H9 (cell line): ENCODE measurements at places on chromosomes 12 and 14. TPM values are rescaled to one million over a fixed set of nuclear protein-coding genes. Genes with fewer than 3 reads are reported as not detected.
A peak's percentile ranks its signal among the peaks of the same experiment; 100 is the strongest.

DNA sequence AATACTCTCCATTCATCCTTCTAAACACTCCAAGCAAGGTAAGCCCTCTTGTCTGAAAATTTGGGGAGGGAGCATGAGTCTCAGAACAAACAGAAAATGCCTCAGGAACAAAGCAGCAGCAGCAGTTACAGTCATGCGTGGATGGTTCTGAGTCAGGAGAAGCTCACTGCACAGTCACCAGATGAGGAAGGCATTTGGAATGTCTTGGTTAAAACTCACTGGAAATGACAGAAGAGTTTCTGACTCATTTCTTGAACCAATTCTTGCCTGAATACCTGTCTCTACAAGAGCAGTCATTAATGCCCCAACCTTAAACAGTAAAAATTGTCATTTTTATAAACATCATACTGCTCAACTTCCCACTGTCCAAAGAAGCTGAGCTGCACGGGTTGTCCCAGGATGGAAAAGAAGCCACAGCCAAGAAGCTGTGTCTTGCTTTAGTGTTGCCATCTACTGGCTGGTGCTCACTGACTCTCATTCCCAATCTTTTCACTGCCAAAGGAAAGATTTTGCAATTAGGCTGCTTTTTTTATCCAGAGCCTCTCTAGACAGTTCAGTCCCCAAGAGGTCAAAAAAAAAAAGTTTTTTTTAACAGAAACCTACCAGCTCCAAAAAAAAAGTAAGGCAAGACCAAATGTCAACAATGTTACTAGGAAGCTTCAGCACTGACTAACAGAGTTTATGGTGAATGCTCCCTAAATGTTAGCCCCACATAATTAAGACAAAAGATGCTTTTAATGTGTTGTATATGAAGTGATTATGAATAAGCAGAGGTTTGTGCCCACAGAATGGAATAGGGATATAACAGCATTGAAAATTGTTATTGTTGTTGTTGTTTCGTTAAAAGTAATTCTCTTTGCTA lies 40.4 kb downstream of the KICS2 start:
- no peaks in the 10 kb centered on the region for H3K27me3 ChIP-seq
- H3K4me1 ChIP-seq = no peaks in the 10 kb centered on the region
- no peaks in the 10 kb centered on the region for H3K36me3 ChIP-seq
- peak; percentile 45 for DNase-seq
- H3K4me3 ChIP-seq = no peak overlapping the region
- no peak overlapping the region for H3K27ac ChIP-seq

GRCh38 chr12:83390186-83390585 lies 703.5 kb downstream of the TMTC2 start:
- no peaks in the 10 kb centered on the region for H3K36me3 ChIP-seq
- no peak overlapping the region for H3K27ac ChIP-seq
- H3K4me1 ChIP-seq = no peaks in the 10 kb centered on the region

DNA sequence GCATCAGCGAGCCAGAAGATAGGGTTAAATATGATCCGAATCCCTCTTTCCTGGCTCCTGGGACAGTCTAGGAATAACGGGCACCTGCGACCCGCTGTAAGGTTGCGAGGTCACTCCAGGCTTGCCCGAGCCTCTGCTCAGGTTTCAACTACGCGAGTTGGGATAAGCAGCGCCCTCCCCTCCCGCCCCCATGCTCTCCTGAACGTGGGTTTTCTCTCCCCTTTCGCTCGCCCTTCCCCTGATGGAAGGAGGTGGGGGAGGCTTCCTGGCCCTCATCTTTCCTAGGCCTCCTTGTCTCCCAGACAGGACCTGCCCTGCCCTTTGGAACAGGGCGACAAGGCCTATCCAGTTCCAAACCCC lies 753 bp upstream of the ATP5MC2 start:
- H3K4me1 ChIP-seq = peaks cover 7% of the 10 kb centered on the region
- H3K27me3 ChIP-seq = no peaks in the 10 kb centered on the region
- peaks cover 30% of the 10 kb centered on the region for H3K36me3 ChIP-seq
- peak overlapping the region; percentile 90 for H3K4me3 ChIP-seq
- H3K27ac ChIP-seq = peak overlapping the region; percentile 12
- DNase-seq = peak; percentile 82

DNA sequence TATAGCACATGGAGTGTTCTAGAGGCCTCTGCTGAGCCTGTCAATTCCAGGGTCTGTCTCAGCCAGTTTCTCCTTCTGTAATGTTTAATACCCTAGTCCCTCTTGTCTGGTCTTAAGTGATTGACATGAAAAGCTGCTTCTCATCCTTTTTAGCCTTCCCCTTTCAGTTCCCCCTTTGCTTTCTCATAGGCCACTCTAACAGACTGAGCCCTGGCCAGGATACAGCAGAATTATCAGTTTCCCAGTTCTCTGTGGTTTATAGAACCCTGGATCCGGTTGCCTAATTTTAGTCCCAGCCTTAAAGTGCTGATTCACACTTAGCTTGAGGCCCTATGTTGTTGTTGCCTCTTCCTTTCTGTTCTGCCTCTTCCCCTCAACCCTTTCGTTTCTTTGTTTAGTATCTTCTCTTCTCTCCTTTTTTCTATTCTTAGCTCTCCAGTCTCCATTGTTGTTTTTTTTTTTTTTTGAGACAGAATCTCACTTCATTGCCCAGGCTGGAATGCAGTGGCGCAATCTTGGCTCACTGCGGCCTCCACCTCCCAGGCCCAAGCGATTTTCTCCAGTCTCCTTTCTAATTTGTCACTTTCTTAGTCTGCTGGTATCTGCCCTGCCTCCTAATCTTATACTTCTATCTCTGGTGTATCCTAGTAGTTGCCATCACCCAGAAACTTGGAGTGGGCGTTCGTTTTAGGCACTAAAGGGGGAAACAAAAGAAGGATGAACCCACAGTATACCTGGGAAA lies 2.9 kb upstream of the BIN2 start:
- no peaks in the 10 kb centered on the region for H3K27me3 ChIP-seq
- no peaks in the 10 kb centered on the region for H3K4me1 ChIP-seq
- H3K36me3 ChIP-seq = no peaks in the 10 kb centered on the region
- DNase-seq = no peak
- H3K27ac ChIP-seq = no peak overlapping the region

GRCh38 chr12:70698345-70698744 lies 61.1 kb upstream of the PTPRB start:
- H3K4me1 ChIP-seq = no peaks in the 10 kb centered on the region
- DNase-seq = no peak

The NPAS3 gene
- 0.17 and 0.22 TPM in 2 replicates for total RNA-seq

- no peaks in the 10 kb centered on the region for H3K4me1 ChIP-seq
- no peak overlapping the region for H3K27ac ChIP-seq
- no peak overlapping the region for H3K4me3 ChIP-seq
- no peak for DNase-seq
- H3K27me3 ChIP-seq = no peaks in the 10 kb centered on the region
These were observed 248.3 kb upstream of the LRIG3 start for GRCh38 chr12:59168647-59169046.

GRCh38 chr12:71749666-71750065 lies 5.0 kb upstream of the RAB21 start:
- H3K27me3 ChIP-seq = no peaks in the 10 kb centered on the region
- H3K4me3 ChIP-seq = no peak overlapping the region; the same call in 2 of the 3 replicates
- no peaks in the 10 kb centered on the region; the same call in 1 of the 2 replicates for H3K4me1 ChIP-seq
- DNase-seq = no peak

The CALM1 gene
- 354 TPM in 2 replicates for total RNA-seq

- H3K27me3 ChIP-seq = no peaks in the 10 kb centered on the region
- DNase-seq = no peak
- no peak overlapping the region for H3K27ac ChIP-seq
- H3K36me3 ChIP-seq = no peaks in the 10 kb centered on the region
These were observed 9.4 kb upstream of the OASL start for GRCh38 chr12:121048442-121048841.
